ENCODE measurements at places on chromosomes 4 and X.

- DNase-seq = no peak
Observed at GRCh38 chr4:130395871-130396270, 1299.9 kb downstream of the C4orf33 start.

DNA sequence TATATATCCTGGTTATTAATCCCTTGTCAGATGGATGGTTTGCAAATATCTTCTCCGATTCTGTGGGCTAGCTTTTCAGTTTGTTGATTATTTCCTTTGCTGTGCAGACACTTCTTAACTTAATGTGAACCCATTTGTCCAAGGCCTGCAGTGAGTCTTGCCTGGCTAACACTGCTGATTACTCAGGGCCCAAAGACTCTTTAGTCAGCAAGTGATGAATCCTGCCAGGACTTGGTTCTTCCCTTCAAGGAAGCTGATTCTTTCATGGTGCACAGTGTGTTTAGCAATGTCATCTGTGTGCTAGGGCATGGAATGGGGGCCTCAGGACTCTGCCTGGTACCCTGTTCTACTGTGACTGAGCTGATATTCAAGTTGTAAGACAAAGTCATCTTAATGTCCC lies 81.8 kb upstream of the TEX13A start:
- no peak for DNase-seq

- no peak for DNase-seq
Observed at GRCh38 chr4:26806331-26806730, 54.3 kb upstream of the STIM2 start.

GRCh38 chr4:53043055-53043454 lies 180.9 kb downstream of the RASL11B start:
- no peak for DNase-seq

DNA sequence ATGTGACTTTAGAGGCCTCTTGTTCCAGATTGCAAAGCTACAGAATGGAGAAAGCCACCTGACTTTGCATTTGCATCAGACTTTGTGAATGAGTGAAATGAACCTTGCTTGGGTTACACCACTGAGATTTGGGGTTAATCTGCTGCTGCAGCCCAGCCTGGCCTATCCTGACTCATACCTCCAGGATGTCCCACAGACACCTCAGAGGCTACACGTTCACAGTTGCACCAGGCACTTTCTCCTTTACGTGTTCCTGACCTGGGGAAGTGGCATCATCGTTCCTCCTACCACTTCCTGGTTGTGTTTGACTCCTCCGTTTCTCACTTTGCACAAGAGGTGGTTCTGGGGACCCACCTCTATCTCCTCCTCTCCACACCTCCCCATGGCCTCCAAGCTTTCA lies 9.2 kb upstream of the SORCS2 start:
- DNase-seq = no peak

DNA sequence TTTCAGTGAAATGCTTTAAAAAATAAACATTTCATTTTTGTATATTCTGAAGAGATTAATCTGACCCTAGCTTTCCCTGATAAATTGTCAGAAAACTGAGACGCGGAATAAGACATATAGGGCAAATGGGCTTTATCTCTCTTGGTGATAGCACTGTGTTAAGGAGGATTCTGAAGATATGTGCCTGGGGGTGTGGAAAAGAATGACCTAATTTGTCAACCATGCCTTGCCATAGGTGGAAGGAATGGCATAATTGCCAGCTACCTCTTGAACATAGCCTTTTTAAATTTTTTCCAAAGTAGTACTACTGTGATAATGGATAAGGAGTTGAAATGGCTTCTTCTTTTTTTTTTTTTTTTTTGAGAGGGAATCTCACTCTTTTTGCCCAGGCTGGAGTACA lies 11.7 kb downstream of the JADE1 start:
- DNase-seq = no peak
